Psoas muscle (tissue), 8 donors: ENCODE measurements at places on chromosomes 1 and 21. TPM values are rescaled to one million over a fixed set of nuclear protein-coding genes. Genes with fewer than 3 reads are reported as not detected.

The SLC66A1 gene
- total RNA-seq: 11.4 TPM

The GRHL3 gene
- total RNA-seq: not detected

The TMEM200B gene
- total RNA-seq: 0.99 TPM

The LCE1F gene
- total RNA-seq: not detected

The XCL2 gene
- not detected for total RNA-seq

The CDCP2 gene
- not detected for total RNA-seq

The ERICH3 gene
- total RNA-seq: 0.04 TPM

The ZSCAN20 gene
- 3.8 TPM for total RNA-seq

The ANKRD34A gene
- 1.9 TPM for total RNA-seq

The TNFRSF8 gene
- 0.29 TPM for total RNA-seq

The ZNF124 gene
- total RNA-seq: 9.6 TPM

The RPE65 gene
- not detected for total RNA-seq

The KLF17 gene
- not detected for total RNA-seq

The HHAT gene
- total RNA-seq: 0.15 TPM

The OR10J1 gene
- total RNA-seq: not detected

The NKAIN1 gene
- 3.7 TPM for total RNA-seq

The TINAGL1 gene
- total RNA-seq: 28.5 TPM

The LYPD8 gene
- not detected for total RNA-seq

The NOS1AP gene
- 0.60 TPM for total RNA-seq

The MOB3C gene
- total RNA-seq: 12.1 TPM

The NBPF1 gene
- 8.1 TPM for total RNA-seq

The ATP1A4 gene
- total RNA-seq: 0.50 TPM

The SH2D5 gene
- total RNA-seq: 0.27 TPM

The GJA8 gene
- not detected for total RNA-seq

The CAPN9 gene
- not detected for total RNA-seq

The S100A2 gene
- total RNA-seq: 1.1 TPM

The TMEM61 gene
- total RNA-seq: 0.42 TPM

The CSMD2 gene
- total RNA-seq: 0.32 TPM

The RNU1-2 gene
- total RNA-seq: 1,745 TPM

The FCRL6 gene
- 0.20 TPM for total RNA-seq

The HPDL gene
- total RNA-seq: 0.84 TPM

The C1orf94 gene
- total RNA-seq: not detected

The YTHDF2 gene
- 43.4 TPM for total RNA-seq

The AADACL4 gene
- not detected for total RNA-seq

The HOOK1 gene
- total RNA-seq: 0.04 TPM

The ADGRL4 gene
- 19.1 TPM for total RNA-seq

The CACNA1E gene
- total RNA-seq: not detected

The PM20D1 gene
- not detected for total RNA-seq

The BSND gene
- not detected for total RNA-seq

The HSD3B1 gene
- not detected for total RNA-seq

The C1orf105 gene
- total RNA-seq: not detected

The S1PR1 gene
- total RNA-seq: 35.7 TPM

The EVI5 gene
- 6.3 TPM for total RNA-seq

The LCE1D gene
- total RNA-seq: not detected

The AMY1B gene
- total RNA-seq: not detected

The LMOD1 gene
- 31.7 TPM for total RNA-seq

The TMPRSS15 gene
- not detected for total RNA-seq

The MCOLN3 gene
- total RNA-seq: not detected

The PTGER3 gene
- total RNA-seq: 0.79 TPM

The GNG12 gene
- 18.6 TPM for total RNA-seq

The CHIA gene
- not detected for total RNA-seq
